ENCODE measurements at places on chromosomes 12 and 14.
A peak's percentile ranks its signal among the peaks of the same experiment; 100 is the strongest.

- no peak for DNase-seq
Observed at GRCh38 chr14:100786131-100786530, 39.8 kb upstream of the MEG3 start.

GRCh38 chr14:100348253-100348729, 25.2 kb downstream of the SLC25A47 start:
- DNase-seq: no peak

GRCh38 chr12:85461127-85461526, 181.1 kb downstream of the ALX1 start:
- no peak for DNase-seq

DNA sequence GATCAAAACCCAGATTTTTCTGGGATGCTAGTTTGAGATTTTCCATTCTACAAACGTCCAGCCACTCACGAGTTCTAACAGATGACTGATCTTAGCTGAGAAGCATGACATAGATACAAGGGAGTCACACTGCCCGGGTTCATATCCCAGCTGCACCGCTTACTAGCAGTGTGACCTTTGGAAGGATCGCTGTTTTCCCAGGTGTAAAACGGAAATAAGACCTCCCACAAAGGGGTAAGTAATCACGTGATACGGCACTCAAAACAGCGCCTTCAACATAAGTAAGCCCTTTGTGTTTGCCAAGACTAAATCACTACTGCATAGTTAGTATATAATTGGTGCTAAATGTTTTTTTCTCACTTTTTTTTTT, 624 bp upstream of the PWP1 start:
- peak; percentile 61 for DNase-seq

DNA sequence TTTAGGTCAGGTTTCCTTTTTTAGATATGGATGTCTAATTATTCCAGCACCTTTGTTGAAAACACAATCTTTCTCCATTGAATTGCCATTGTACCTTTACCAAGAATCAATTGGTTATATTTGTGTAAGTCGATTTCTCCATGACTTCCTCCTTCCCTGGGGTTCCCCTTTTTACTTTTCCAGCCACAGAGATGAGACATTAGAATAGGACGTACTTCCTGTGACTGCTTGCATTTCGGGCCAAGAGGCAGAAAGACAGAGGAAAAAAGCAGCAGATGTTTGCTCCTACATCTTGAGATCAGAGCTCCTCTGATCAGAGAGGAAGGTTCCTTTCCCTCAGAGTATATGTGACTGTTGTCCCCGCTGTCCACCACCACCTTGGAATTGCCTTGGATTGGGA, 453.7 kb upstream of the RGS6 start:
- DNase-seq: no peak

GRCh38 chr14:77222546-77223225, 41.1 kb downstream of the TMEM63C start:
- DNase-seq: no peak
